Keratinocyte (primary cell): ENCODE measurements at places on chromosomes 16 and 17.

- H3K36me3 ChIP-seq: peaks cover 13% of the 10 kb centered on the region
- H3K4me3 ChIP-seq: no peak overlapping the region
- no peak for DNase-seq
- peaks cover 51% of the 10 kb centered on the region for H3K4me1 ChIP-seq
Measured at GRCh38 chr17:77478899-77479298, 338.1 kb downstream of the SEC14L1 start.

DNA sequence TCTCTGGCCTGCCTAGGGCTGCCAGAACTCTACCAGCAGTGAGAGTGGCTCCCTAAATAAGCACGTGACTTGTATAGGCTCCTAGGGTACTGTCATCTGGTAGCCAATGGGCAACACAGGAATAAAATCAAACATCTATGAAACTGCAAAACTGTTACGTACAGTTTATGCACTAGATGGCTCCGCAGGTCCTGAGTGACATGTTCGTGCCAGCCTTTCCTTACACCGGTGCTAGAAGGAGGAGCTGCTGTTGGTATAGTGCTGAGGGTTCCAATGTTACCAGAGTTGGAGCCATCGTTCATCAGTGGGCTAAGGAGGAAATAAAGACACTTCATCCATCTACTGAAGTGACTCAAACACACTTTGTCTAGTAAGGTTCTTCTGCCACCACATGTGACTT is 63.2 kb upstream of the TRAP1 start:
- no peak overlapping the region for H3K27ac ChIP-seq
- no peak overlapping the region for H3K4me3 ChIP-seq
- no peaks in the 10 kb centered on the region for H3K4me1 ChIP-seq
- peaks cover 20% of the 10 kb centered on the region for H3K36me3 ChIP-seq
- DNase-seq: no peak

- peaks cover 9% of the 10 kb centered on the region for H3K4me1 ChIP-seq
- DNase-seq: peak; percentile 45
- H3K36me3 ChIP-seq: no peaks in the 10 kb centered on the region
- H3K27ac ChIP-seq: no peak within 1 kb of the TSS
- H3K4me3 ChIP-seq: no peak within 1 kb of the TSS
Measured at GRCh38 chr16:66988197-66988788, at the start of gene CES4A. TSS of gene CES4A (plus strand) at chr16:66988589. CDS start at chr16:66988773, 184 bp downstream.

- no peaks in the 10 kb centered on the region for H3K4me1 ChIP-seq
- H3K27me3 ChIP-seq: no peaks in the 10 kb centered on the region
- no peak for DNase-seq
- no peak overlapping the region for H3K4me3 ChIP-seq
- H3K27ac ChIP-seq: no peak overlapping the region
Measured at GRCh38 chr17:8754890-8755289, 3.5 kb downstream of the SPDYE4 start.

- no peaks in the 10 kb centered on the region for H3K27me3 ChIP-seq
- no peak for DNase-seq
- no peak overlapping the region for H3K4me3 ChIP-seq
- H3K27ac ChIP-seq: no peak overlapping the region
- peaks cover 3% of the 10 kb centered on the region for H3K36me3 ChIP-seq
- no peaks in the 10 kb centered on the region for H3K4me1 ChIP-seq
Measured at GRCh38 chr17:80586846-80587228, 42.2 kb downstream of the RPTOR start.

GRCh38 chr16:62060089-62060488 is 23.9 kb upstream of the CDH8 start:
- no peaks in the 10 kb centered on the region for H3K4me1 ChIP-seq
- no peak overlapping the region for H3K27ac ChIP-seq
- DNase-seq: no peak
- H3K36me3 ChIP-seq: no peaks in the 10 kb centered on the region

- peaks cover 20% of the 10 kb centered on the region for H3K36me3 ChIP-seq
- H3K4me1 ChIP-seq: no peaks in the 10 kb centered on the region
- H3K4me3 ChIP-seq: no peak overlapping the region
- H3K27ac ChIP-seq: no peak overlapping the region
- H3K27me3 ChIP-seq: no peaks in the 10 kb centered on the region
Measured at GRCh38 chr17:2683912-2684311, 27.7 kb downstream of the CLUH start.

DNA sequence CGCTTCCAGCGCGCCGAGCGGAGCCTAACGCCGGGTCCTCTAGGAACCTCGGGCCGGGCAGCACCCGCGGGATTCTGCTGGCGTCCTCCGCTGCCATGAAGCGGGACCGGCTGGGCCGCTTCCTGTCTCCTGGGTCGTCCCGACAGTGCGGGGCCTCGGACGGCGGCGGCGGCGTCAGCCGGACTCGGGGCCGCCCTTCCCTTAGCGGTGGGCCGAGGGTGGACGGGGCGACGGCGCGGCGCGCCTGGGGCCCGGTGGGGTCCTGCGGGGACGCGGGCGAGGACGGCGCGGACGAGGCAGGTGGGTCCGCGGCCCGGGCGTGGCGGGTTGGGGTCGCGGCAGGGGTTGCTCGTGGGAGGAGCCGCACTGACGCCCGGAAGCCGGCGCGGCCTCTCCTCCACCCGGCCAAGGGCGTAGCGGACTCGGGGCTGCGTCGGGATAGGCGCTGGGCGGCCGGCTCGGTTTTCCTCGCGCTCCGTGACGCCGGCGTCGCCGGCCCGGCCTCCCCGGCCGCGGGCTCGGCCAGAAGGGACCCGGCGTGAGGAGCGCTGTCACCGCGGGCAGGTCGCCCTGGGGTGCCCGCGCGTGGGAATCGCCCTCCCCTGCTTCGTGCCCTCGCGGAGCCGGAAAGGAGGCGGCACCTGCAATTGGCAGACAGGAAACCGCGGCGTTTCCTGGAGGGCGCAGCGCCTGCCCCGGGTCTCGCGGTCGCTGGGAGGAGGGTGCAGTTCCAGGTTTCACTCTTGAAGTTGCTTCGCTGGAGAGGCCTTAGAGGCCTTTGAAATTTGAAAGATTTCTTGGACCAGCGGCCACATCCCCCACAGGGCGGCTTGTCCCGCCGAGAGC is 432 bp downstream of the ZNF276 start:
- no peak for DNase-seq
- H3K4me3 ChIP-seq: peak overlapping the region; percentile 83
- peaks cover 32% of the 10 kb centered on the region for H3K4me1 ChIP-seq

DNA sequence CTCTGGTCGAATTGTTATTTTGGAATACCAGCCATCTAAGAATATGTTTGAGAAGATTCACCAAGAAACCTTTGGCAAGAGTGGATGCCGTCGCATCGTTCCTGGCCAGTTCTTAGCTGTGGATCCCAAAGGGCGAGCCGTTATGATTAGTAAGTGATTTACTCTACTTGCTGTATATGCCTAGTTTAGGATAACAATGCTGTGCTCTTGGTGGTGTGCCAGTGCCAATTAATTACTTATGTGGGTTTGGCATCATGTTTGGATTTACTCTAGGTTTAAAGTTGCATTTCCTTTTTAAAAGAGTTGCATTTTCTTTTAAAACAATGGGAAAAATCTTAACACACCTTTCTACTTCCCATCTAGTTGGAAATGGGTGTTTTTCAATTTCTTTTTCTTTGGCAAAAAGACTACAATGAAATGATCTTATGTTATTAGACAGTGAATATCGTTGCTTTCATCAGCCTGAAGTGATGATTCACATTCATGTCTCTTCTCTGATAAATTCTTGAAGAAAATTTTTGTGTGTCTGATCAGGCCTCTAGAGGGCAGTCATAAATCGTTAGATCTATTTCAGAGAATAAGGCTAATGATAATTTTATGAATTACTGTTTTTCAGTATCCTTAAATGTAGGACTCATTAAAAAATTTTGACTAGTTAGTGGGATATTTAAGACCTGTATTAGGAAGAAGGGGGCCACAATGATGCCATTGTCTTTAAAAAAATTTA is 5.6 kb downstream of the SF3B3 start:
- peaks cover 23% of the 10 kb centered on the region for H3K4me1 ChIP-seq
- H3K27ac ChIP-seq: peak overlapping the region; percentile 71
- H3K27me3 ChIP-seq: no peaks in the 10 kb centered on the region
- H3K4me3 ChIP-seq: no peak overlapping the region
- no peak for DNase-seq

GRCh38 chr16:30018731-30019158 is 4.3 kb upstream of the C16orf92 start:
- H3K36me3 ChIP-seq: no peaks in the 10 kb centered on the region
- no peak overlapping the region for H3K4me3 ChIP-seq
- peaks cover 4% of the 10 kb centered on the region for H3K4me1 ChIP-seq
- no peaks in the 10 kb centered on the region for H3K27me3 ChIP-seq
- DNase-seq: no peak
